ENCODE measurements at places on chromosomes 4 and X.

- DNase-seq: no peak
Measured at GRCh38 chr4:57548856-57549255, 438.7 kb upstream of the IGFBP7 start.

GRCh38 chrX:104833401-104833800 lies 267.4 kb downstream of the IL1RAPL2 start:
- no peak for DNase-seq

DNA sequence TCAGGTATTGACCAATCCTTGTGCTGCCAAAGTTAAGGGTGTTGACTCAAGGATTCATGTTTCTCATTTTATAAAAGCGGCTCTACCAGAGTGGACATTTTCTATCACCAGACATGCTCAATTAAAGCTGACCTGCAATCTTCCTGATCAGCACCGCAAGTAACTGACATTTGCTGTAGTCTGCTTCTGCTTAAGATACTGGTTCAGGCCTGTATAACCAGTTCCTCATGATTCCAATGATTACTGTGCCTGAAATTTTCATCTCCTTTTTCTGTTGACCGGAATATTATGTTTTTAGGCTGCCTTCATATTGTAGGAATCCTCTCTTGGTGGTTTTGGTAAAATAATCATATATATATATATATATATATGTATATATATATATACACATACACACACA lies 160.2 kb upstream of the SPIN4 start:
- DNase-seq: no peak

DNA sequence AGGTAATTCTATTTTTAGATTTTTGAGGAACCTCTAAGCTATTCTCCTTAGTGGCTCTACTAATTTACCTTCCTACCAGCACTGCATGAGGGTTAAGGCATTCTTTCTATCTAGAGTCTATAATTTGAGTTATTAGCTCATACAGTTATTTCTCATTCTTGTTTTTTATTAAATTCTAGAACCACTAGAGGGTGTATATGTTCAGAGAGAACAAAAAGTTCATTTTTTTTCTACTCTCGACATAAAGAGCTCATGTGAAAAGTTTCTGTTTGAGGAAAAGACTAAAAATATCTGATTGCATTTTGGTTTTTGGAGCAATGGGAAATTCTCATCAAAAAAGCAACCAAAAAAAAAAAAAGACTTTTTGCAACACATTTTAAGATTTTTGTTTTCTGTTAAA lies 57.0 kb upstream of the LRAT start:
- DNase-seq: no peak

- no peak for DNase-seq
Measured at GRCh38 chr4:74041418-74041817, 2.9 kb upstream of the CXCL3 start.

GRCh38 chrX:101357166-101357795 lies 8.7 kb upstream of the TIMM8A start:
- DNase-seq: no peak

DNA sequence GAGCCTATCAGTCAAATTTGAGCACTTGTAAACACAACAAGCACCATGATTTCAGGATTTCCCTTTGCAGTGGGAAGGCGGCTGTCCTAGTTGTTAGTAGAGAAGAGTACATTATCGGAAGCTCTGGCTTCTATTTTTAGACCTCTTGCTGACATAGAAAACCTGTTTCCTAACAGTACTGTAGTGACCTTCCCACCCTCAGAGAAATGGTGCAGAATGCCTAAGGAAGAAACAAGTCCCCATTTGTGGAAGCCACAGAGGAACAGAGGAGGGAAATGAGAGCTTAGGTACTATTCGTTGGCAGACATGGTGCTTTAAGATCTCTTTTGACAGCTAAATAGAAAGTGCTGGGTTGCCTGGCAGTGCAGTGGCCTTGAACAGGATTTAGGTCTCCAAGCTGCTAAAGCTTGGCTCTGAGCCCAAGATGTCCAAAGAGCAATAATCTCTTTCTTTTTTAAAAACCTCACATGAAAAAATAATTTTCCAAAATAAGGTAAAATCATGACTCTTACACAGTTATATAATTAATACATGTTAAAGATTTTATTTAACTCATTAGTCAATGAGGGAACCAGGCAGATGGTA lies 24.9 kb downstream of the GLRA2 start:
- DNase-seq: no peak

- DNase-seq: no peak
Measured at GRCh38 chr4:81723019-81723884, 251.5 kb upstream of the RASGEF1B start.

- DNase-seq: no peak
Measured at GRCh38 chr4:79862821-79863220, 210.2 kb downstream of the ANTXR2 start.

DNA sequence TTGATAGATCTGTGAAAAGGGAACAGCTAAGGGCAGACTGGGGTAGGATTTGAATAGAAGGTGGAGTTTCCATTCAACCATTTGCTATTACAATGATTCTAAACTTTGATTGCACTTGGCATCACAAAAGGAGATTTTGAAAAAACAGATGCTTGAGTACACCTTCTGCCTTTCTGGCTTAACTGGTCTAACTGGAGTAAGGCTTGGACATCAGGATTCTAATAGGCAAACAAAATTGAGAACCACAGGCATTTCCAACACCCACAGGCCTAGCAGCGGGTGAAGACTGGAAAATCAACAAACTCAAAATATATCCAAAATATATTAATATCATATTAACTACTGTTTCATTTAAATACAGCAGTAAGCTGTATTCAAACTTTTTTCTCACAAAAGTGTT lies 1.9 kb upstream of the VEGFC start:
- DNase-seq: no peak

DNA sequence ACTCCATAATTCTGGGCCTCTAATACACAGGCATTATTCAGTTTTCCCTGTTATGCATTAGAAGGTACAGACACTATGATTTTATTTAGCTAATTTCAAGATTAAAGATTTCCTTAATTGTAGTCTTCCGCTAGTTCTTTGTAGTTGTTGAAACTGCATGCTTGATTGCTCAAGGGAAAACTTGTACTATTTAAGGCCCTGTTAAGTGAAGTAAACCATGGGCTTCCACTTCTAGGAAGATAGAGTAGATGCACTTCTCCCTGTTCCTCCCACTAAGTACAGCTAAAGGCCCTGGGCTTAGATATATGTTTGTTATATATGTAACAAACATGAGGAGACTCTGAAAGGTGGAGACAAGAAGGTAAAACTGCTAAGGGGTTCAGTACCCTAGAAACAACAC lies 215.8 kb upstream of the LEF1 start:
- DNase-seq: no peak

GRCh38 chr4:178553201-178553600 lies 1111.0 kb upstream of the AGA start:
- no peak for DNase-seq

- DNase-seq: no peak
Measured at GRCh38 chr4:171785388-171785787, 27.8 kb upstream of the GALNTL6 start.

DNA sequence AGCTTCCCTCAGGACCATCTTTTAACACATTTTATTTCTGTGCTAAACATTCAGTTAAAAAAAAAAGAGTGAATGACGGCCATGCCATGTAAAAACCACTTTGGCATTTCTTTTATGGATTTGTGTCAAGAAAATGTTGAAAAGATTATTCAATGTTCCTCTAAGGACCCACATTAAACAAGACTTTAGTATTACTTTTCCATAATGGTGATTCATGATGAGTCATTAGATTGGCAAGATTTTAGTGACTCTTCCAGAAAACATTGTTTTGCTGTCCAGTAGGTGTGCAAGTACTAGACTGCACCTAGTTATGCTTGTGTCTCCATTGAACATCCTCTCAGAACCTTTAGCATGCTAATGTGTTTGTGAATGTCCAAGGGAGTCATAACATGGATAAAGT lies 748.6 kb downstream of the STPG2 start:
- DNase-seq: no peak

DNA sequence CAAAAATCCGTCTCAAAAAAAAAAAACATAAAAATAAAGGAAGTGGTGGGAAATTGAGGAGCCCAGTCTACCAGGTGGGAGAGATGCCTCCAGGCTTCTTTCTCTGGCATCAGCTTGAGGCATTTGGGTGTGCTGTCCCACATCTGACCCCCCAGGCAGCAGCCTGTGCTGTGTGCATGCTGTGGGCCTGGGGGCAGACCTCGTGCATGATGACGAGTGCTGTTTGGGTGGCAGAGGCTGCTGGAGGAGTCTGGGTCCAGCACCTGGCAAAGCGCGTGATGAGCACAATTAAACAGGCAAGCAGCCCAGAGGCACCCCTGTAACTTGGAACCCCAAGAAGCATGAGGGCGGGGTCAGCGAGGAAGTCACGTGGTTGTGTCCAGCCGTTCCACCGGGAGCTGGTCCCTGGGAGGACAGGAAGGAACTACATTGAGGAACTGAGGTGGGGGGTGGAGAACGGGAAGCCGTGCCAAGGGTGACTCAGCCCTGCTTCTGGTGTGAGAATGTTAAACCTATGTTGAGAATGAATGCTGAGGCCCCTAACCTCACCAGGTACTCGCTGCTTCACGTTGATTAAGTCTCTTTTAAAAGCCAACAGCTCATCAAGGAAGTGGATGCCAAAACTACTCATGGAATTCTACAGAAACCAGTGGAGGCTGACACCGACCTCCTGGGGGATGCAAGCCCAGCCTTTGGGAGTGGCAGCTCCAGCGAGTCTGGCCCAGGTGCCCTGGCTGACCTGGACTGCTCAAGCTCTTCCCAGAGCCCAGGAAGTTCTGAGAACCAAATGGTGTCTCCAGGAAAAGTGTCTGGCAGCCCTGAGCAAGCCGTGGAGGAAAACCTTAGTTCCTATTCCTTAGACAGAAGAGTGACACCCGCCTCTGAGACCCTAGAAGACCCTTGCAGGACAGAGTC lies 6.1 kb downstream of the TACC3 start:
- DNase-seq: no peak

GRCh38 chrX:70826715-70827114 lies 81.8 kb downstream of the TEX11 start:
- no peak for DNase-seq

- no peak for DNase-seq
Measured at GRCh38 chr4:44118971-44119680, 329.5 kb downstream of the KCTD8 start.

DNA sequence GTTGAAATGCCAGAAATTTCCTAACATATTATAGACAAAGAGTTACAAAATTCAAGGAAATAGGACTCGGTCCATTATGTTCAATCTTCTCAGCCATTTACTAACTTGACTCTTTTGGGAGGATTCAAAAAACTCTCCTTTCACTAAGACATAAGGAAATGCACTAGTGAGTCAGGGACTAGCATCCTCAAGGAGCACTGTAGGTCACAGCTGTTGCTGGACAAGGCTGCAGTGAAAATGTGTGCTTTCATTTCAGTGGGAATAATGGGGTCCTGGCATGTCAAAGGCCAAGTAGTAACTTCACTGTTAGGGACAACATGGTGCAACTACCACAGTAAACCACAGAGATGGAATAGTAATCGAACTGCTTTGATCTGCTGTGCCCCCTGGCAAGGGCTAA lies 56.9 kb upstream of the ABCG2 start:
- no peak for DNase-seq

- peak; percentile 24 for DNase-seq
Measured at GRCh38 chr4:26197018-26197779, 123.6 kb upstream of the RBPJ start.

DNA sequence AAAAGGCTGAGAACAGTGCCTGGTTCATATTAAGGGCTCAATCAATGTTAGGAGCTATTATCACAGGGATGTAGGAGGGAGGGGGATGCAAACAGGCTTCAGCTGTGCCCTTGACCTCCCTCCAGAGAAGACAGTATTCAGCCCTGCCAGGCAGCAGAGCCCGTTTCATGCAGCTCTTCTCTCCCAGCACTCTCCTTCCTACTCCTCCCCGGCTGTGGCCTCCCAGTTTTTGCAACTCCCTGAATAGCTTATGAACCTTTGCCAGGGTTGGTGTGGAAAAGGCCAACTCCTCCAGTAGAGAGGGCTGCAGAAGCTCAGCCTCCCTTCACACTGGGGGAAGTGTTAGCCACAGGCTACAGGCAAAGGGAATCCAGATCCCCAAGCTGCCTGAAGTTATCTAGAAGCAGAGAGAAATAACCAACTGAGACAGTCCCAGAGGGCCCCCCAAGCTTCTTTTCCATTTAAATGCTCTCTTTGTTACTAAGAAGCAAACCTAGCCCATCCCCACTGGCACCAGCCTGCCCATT lies 31.7 kb upstream of the APLN start:
- DNase-seq: no peak

GRCh38 chr4:117267317-117267716 lies 181.9 kb upstream of the TRAM1L1 start:
- no peak for DNase-seq

- DNase-seq: no peak
Measured at GRCh38 chr4:37922328-37922727, 31.4 kb downstream of the TBC1D1 start.

- DNase-seq: no peak
Measured at GRCh38 chrX:105636667-105637066, 185.7 kb upstream of the NRK start.

- no peak for DNase-seq
Measured at GRCh38 chr4:110411574-110412011, 64.4 kb upstream of the ENPEP start.

DNA sequence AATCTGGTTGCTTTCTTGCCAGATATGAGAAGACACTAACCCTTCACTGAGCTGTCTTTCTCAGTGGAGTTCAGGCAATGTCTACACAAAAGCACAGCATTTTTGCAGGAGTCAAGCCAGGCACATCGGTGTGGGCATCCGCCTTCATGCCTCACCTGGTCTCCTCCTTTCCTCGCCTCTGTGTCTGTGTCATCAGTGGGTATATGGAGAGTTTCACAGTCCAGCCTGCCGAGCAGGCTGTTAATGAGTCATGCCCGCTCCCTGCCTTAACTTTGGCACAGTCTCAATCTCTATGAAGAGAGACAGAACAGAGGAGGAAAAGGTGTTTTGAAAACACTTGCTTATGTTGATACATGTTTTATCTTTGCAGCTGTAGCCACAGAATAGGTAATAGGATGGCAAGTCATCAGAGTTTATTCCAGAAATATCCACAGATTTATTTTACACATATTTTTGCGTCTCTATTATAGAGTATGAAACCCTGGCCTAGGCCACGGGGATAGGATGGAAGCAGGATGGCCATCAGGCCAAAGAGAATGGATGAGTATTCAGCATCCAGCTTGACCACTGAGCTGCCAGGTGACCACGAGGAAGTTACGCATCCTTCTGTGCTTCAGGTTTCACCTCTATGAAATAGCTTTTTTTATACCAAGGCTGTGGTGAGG lies 32.8 kb upstream of the MAML3 start:
- DNase-seq: no peak

DNA sequence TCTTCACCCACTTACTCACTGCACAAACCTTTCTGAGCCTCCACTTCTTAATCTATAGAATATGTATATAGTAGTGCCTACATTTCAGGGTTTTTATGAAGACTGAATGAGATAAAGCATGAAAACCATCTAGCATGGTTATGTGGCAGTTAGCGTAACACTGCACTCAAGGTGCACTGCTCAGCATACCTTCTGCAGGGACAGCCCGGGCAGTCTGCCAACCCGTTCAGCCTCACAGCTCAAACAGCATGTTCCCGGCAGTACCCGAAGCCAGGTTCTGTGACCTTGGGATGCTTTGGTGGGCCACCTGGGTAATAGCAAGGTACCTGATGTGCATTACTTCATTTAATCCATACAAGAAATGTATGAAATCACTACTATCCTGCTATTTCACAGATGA lies 81.4 kb downstream of the DOCK11 start:
- no peak for DNase-seq

Measured in stimulated activated CD4-positive, alpha-beta T cell treated with anti-CD3 and anti-CD28 coated beads, Interleukin-1b, Interleukin-23, amount 100 ng/mL, for 24 hours (primary cell).